ENCODE measurements at places on chromosomes 7 and 10.

DNA sequence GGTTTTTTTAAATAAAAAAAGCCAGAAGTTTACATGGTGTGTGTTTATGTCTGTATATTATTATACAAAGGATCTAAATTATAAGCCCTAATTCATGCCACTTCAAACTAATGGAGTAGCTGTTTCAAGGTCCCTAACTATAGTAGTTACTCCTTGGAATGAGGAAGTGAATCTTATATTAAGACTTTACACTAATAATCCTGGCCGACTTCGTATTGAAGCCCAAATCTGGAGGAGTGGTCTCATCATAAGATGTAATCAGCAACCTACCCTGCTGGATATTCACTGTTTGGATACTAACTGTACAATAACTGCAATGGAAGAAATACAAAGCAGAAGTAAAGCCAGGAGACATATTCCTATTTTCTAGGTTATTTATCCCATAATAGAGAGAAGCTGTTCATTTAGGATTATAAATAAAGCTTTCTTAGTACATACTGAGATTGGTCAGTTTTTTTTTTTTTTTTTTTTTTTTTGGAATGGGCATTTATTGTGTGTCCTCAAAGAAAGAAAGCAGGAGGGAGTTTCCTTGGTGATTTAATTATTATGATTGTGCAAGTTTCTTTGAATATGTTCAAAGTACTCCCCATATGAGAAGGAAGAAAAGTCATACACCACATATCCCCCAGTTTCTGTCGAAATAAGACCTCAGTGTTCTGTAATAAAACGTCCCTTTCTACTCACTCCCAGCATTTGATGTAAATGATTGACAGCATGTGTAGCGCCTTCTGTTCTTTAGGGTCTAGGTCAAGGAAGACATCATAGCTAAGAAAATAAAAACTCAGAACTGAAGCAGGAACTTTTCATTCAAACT, 397.8 kb downstream of the EXOC4 start:
- no peak for DNase-seq

DNA sequence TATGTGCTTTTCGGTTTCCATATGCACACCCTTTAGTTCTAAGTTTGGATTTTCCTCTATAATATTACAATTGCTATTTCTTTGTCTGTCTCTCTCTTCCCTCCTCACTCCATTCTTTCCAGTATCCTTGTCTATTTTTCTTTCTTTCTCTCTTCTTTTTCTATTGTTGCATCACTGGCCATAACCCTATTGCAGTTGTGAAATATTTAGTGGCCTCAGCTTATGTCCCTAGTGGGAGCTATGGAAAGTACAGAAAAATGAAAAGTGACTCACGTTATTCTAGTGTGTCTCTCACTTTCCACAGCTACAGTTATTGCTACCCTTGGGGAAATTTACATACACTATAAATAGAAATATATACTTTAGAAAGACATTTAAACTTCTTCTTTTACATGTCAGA, 59.1 kb downstream of the CNTNAP2 start:
- DNase-seq = no peak

DNA sequence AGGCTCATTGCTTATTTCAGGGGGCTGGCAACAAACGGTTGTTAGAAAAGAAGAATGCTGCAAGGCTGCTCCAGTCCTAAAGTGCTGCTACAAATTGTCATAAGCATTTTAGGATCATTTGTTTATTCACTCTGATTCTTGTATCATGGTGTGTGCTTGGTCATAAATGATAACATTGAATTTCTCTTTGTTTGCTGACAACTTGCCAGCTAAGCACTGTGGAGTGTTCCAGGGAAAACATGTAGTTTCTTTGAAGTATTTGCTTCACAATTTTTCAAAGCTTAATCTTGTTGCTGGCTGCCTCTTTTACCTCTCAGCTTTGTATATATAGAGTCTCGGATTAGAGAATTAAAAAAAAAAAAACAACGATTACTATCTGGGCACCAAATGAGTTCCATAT, 263.0 kb downstream of the PHF14 start:
- DNase-seq = no peak

GRCh38 chr7:28178599-28178998, 2.0 kb downstream of the JAZF1 start:
- no peak for DNase-seq

- peak; percentile 24 for DNase-seq
These were observed 2.1 kb downstream of the CAMK1D start for GRCh38 chr10:12351447-12351846.

DNA sequence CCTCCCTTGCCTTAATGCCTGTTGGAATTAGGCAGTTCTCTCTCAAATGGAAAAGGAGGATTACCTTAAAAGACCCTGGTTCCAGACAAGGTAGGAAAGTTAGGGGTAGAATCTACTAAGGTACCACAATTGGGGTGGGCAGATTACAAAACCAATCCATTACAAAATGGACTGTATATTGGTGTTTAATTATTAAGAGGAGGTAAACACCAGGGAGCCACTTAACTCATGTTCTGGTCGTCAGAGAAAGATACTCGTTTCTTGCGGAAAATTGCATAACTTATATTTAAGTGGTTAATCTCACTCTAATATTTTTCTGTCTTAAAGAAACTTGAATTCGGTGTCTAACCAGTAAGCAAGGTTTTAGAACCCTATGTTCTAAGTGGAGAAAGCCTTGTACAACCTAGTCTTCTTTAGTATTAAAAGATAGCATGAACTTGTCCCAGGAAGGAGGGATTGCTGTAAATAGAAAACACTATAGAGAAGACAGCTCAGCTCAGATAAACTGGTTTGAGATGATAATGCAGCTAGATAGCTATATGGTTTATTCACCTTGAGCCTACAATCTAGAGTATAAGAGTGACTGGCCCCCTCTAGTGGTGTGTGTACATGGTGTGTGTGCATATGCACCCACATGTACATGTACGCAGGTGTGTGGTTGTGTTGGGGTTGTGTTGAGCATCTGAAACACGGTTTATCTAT, 58.0 kb upstream of the STRIP2 start:
- DNase-seq = peak; percentile 76

DNA sequence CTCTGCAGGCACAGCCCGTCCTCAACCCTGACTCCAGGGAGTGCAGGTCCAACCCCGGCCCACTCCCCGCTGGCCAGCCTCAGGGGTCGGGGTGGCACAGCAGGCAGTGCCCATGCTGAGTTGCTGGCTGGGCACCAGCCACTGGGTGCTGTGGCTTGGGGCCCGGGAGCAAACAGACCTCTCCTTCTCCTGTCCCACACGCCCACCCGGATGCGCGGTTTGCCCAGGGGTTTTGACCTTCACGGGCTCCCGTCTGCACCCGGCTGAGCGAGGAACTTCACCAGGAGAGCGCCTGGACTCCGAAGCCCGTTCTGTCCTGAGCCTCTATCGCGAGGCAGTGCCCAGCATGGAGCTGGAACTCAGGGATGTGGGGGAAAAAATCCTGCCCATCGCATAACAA, 2.6 kb upstream of the GRIFIN start:
- DNase-seq = no peak

GRCh38 chr7:4787541-4787940, 12.1 kb downstream of the AP5Z1 start:
- no peak for DNase-seq

GRCh38 chr7:3043544-3044371, at the start of gene CARD11:
Gene CARD11 (minus strand): TSS chr7:3043867. CDS start chr7:2958506, 85,361 bp downstream.
- DNase-seq = peak; percentile 76

GRCh38 chr7:156111-157007, 36.0 kb upstream of the FAM20C start:
- DNase-seq = no peak

DNA sequence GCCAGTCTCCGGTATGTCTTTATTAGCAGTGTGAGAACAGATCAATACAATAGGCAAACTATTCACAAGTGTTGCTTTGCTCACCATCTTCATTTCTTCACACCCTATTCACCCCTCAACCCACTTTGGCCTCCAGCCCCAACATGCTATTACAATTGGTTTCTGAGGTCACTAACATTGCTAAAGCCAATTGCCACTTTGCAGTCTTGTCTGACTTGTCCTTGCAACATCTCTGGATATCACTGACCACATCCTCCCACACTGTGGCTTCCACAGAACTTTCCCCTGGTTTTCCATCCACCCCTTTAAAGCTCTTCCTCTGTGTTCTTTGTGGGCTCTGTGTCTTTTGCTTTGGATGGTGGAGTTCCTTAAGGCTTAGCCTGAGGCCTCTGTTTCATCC, 5.2 kb upstream of the APBB1IP start:
- DNase-seq = no peak

GRCh38 chr10:12608761-12609160, 259.4 kb downstream of the CAMK1D start:
- no peak for DNase-seq

- no peak for DNase-seq
These were observed 28.5 kb downstream of the CCNY start for GRCh38 chr10:35364808-35365207.

- DNase-seq = no peak
These were observed 38.3 kb downstream of the CACNA2D1 start for GRCh38 chr7:82405301-82405700.

GRCh38 chr7:142760071-142760642, 10.6 kb upstream of the PRSS2 start:
- DNase-seq = no peak

DNA sequence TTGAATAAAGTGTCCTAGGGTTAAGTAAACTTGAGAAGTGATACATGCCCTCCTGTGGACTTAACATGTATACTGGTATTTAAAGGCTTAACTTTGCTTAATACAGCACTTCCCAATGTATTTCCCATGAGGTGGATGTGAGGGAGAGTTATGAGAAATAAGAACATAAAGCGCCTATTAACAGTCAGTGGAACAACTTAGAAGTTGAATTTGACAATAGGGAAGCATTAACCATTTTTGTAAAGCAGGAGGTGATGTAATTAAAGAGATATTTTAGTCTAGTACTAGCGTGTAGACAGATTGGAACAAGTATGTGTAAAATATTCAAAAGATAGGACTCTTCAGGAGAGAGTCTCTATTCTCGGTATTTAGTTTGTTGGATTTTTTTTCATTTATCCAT, 322.4 kb downstream of the GPR158 start:
- no peak for DNase-seq

DNA sequence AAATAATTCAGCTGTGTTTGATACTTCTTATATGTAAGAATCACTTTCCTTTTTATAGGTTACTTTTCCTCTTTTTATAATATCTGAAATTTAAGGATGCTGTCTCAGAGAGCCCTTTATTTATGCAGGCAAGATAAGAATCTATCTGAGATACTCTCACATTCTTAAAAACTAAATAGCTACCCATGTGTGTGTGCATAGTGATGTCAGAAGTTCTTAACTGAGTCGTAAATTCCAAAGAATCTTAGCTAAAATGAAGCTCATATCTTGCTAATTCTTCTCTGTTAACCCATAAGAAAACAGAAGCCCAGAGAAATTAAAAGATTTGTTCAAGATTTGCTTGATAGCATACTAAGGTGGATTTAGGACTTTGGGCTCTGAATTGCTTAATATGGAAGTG, 118.5 kb downstream of the PCDH15 start:
- no peak for DNase-seq

DNA sequence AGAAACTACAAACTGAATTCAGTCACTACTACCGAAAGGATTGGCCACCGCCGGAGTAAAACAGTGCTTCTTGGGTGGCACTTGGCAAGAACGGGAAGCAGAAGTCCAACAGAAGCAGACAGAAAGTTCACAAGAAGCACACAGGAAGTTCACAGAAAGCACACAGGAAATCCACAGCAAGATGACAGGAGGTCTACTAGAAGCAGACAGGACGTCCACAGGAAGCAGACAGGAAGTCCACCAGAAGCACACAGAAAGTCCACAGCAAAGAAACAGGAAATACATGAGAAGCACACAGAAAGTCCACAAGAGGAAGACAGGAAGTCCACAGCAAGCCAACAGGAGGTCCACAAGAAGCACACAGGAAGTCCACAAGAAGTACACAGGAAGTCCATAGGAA, 399.2 kb upstream of the AUTS2 start:
- no peak for DNase-seq

GRCh38 chr7:5345671-5346070, 62.9 kb downstream of the SLC29A4 start:
- DNase-seq = no peak

DNA sequence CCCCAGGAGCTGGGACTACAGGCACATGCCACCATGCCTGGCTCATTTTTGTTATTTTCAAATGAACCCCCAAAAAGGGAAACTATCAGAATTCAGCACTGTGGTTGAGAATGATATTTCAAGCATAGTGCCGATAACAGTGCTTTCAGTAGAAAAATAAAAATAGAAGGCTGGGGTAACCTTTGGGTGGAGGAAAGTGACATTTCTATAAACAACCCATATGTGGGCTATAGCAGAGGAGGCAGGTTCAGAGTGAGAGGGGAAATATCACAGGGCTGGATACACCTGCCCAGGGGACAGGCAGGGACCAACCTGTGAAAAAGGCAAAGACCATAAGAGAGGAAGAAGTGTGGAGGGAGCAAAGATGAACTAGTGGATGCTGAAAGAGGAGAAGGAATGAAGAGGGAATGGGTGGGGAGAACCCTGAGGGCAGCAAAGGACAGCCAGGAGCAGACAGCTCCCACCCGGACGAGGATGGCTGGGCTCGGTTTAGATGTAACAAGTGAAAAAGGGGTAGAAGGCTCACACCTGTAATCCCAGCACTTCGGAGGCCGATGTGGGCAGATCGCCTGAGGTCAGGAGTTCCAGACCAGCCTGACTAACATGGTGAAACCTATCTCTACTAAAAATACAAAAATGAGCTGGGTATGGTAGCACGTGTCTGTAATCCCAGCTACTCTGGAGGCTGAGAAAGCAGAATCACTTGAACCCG, 56.5 kb downstream of the MAP3K8 start:
- no peak for DNase-seq

DNA sequence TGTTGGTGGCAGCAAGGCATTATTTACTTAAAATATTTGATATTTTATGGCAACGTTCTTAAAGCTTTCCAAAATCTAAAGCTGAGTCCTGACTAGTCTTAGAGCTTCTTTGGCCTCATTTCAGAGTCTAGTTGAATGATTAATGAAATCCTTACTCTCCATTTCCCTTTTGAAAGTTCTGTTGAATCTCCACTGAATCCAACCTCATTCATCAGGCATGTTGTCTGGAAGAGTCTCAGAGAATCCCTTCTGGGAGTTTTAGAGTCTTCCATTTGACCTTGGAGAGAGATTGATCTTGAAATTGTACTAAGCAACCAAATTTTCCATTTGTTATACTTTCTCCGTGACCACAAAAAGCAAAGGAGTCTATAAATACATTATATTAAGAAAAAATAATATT, 198.5 kb upstream of the TMEM196 start:
- DNase-seq = no peak

DNA sequence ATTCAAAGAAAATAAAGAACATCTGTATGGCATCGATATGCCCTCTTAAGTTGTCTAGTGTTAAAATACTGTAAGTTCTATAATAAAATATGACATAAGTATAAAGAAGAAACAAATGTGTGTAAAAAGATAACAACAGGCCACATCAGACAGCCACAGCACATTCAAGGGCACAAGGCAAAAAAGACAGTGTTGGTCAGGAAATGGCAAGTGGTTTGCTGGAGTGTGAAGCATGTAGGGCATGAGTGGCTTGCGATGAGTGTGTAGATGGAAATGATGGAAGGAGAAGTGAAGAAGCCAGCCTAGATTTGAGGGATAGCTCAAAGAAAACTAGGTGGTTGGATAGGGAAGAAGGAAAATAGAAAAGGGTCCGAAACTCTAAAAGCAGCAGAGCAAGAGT, 341.6 kb downstream of the CRPPA start:
- no peak for DNase-seq
